ENCODE measurements at places on chromosomes 13 and 19.
A peak's percentile ranks its signal among the peaks of the same experiment; 100 is the strongest.

DNA sequence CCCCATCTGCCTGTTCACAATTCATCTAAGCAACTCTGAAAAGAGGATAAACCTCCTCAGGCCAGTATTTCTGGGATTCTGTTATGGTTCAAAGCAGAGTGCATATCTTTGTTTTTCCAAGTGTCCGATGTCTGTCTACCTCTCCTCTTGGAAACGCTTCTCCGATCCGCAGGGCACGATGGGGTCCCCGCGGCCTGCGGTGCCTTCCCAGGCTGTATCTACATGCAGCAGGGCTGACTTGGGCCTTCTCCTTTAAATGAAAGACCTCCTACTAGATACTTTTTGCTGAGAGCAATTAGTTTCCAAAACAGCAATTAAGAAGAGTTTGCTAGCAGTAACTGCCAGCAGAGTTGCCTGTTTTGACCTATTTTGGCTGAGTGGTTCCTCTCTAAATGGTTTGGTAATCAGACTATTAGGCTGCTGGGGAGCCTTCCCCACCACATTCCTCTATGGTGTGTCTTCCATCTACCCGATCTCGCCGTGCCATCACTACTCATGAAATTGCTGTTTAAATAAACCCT is 23.5 kb downstream of the COL4A2 start:
- no peak overlapping the region for H3K4me3 ChIP-seq
- no peak overlapping the region for H3K27ac ChIP-seq
- peaks cover 13% of the 10 kb centered on the region for H3K4me1 ChIP-seq
- peaks cover 87% of the 10 kb centered on the region for H3K36me3 ChIP-seq

DNA sequence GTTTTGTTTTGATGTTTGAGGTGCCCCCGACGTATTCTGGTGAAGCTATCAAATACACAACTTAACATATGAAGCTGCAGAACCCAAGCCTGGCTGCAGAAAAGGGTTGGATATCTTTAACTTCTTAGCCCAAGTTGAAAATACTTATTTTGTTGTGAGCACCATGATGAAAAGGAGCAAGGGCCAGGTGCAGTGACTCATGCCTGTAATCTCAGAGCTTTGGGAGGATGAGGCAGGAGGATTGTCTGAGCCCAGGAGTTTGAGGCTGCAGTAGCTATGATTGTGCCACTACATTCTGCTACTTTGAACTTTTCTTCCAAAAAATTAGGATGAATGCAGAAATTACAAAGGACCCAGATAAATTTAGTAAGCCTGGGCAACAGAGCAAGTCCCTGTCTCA is 44.1 kb upstream of the UBE2L5 start:
- no peak overlapping the region for H3K4me3 ChIP-seq
- DNase-seq: no peak
- H3K27ac ChIP-seq: no peak overlapping the region
- no peaks in the 10 kb centered on the region for H3K36me3 ChIP-seq
- H3K4me1 ChIP-seq: no peaks in the 10 kb centered on the region
- no peaks in the 10 kb centered on the region for H3K27me3 ChIP-seq

GRCh38 chr19:14530506-14530905 is 1.1 kb downstream of the TECR start:
- H3K4me1 ChIP-seq: no peaks in the 10 kb centered on the region
- H3K36me3 ChIP-seq: no peaks in the 10 kb centered on the region
- peak overlapping the region; percentile 81 for H3K4me3 ChIP-seq

- no peaks in the 10 kb centered on the region for H3K4me1 ChIP-seq
- H3K27me3 ChIP-seq: no peaks in the 10 kb centered on the region
- H3K4me3 ChIP-seq: no peak overlapping the region
- DNase-seq: peak; percentile 20
These were observed 59.3 kb downstream of the PEPD start for GRCh38 chr19:33462112-33462791.

GRCh38 chr19:18161636-18162002 is 8.7 kb downstream of the PIK3R2 start:
- H3K27ac ChIP-seq: no peak overlapping the region
- no peaks in the 10 kb centered on the region for H3K27me3 ChIP-seq
- H3K4me3 ChIP-seq: no peak overlapping the region

GRCh38 chr13:48804821-48805601 is 151.3 kb downstream of the CYSLTR2 start:
- H3K36me3 ChIP-seq: no peaks in the 10 kb centered on the region
- no peak overlapping the region for H3K27ac ChIP-seq
- no peak overlapping the region for H3K4me3 ChIP-seq
- no peaks in the 10 kb centered on the region for H3K4me1 ChIP-seq

GRCh38 chr19:801030-801860 is 4.0 kb downstream of the PTBP1 start:
- no peaks in the 10 kb centered on the region for H3K27me3 ChIP-seq
- H3K4me3 ChIP-seq: peak overlapping the region; percentile 93
- peaks cover 27% of the 10 kb centered on the region for H3K4me1 ChIP-seq
- H3K36me3 ChIP-seq: peaks cover 70% of the 10 kb centered on the region

- H3K27me3 ChIP-seq: no peaks in the 10 kb centered on the region
- DNase-seq: no peak
- H3K36me3 ChIP-seq: no peaks in the 10 kb centered on the region
- no peaks in the 10 kb centered on the region for H3K4me1 ChIP-seq
These were observed 1459.5 kb upstream of the PCDH20 start for GRCh38 chr13:62875118-62875640.

DNA sequence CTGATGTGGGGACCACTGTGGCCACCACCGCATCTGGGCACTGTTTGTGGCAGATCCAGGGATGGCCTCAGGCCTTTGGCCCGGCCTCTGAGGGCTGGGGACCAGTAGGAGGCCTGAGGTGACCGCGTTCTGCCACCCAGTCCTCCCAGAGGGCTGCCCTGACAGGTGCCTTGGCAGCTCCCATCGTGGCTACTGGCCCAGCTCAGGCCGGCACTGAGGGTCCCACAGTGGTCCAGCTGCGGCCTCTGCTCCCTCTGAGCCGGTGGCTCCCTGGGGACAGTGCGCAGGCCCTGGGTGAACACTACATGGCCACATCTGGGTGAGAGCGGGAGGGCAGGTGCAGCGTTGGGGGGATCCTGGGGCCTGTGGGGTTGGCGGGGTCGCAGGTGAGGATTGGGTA is 61.9 kb downstream of the KDM4B start:
- H3K4me1 ChIP-seq: no peaks in the 10 kb centered on the region
- H3K27me3 ChIP-seq: no peaks in the 10 kb centered on the region
- H3K27ac ChIP-seq: peak overlapping the region; percentile 0
- H3K36me3 ChIP-seq: peaks cover 23% of the 10 kb centered on the region
- DNase-seq: no peak

DNA sequence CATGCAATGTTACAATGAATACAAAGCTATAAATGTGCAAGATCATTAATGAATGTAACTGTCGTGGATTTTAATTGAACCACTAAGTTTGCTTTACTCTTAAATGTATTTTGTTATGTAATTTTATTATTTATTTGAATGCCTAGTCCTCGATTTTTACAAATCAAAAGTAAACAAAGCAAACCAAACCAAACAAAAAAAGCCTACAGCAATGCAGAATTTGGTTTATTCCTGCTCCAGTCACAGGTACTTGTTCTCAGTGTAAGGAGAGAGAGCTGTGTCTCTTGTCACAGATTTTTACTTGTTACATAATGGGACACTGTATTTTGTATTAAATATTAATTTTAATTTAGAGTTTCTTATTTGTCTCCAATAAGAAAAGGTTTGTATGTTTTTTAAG is 584.3 kb upstream of the SLITRK6 start:
- H3K4me3 ChIP-seq: no peak overlapping the region
- H3K36me3 ChIP-seq: no peaks in the 10 kb centered on the region
- H3K4me1 ChIP-seq: no peaks in the 10 kb centered on the region
- no peaks in the 10 kb centered on the region for H3K27me3 ChIP-seq
- no peak overlapping the region for H3K27ac ChIP-seq

DNA sequence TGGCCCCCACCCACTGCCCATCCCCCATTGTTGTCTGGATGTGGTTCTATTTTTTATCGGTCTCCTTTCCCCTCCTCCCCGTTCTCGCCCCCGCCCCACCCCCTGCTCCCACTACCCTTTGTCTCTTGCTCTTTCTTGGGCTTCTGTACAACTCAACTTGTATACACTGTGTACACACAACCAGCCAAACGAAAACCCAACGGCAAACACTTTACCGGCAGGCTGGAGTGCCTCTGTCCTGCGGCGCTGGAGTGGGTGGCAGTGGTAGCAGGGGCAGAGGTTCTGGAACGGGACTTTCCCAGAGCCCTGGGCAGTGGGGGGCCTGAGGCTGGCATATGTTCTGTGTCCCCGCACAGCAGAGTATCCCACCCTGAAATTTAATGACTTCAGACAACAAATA is 13.7 kb downstream of the RRAS start:
- H3K4me3 ChIP-seq: no peak overlapping the region
- no peak for DNase-seq
- no peaks in the 10 kb centered on the region for H3K27me3 ChIP-seq
- H3K36me3 ChIP-seq: peaks cover 59% of the 10 kb centered on the region

DNA sequence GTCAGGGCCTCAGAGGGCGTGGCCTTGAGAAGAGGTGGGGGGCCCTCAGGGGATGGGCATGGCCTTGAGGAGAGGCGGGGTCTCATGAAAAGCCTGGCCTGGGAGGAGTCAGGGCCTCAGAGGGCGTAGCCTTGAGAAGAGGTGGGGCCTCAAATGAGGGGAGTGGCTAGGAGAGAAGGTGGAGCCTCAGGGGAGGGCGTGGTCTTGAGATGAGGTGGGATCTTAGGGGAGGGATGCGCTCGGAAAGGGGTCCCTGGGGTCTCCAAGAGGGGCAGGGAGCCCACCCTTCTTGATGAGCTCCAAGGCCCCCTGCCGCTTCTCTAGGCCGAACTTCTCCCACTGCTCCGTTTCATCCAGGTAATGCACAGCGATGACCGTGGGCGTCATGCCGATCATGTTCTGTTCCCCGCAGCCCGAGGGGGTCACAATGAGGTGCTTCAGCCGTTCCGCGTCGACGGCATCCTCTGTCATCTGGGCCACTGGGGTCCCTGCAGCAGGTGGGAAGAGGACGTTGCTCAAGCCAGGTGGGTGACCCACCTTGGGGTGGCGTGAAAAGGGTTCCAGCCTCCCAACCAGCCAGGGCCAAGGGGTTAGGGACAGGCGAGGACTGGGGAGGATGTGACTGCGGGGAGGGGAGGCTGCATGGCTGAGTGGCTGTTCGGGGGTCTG is 24.3 kb upstream of the TNFSF14 start:
- H3K36me3 ChIP-seq: no peaks in the 10 kb centered on the region
- H3K27me3 ChIP-seq: no peaks in the 10 kb centered on the region
- no peak overlapping the region for H3K27ac ChIP-seq
- no peak for DNase-seq

DNA sequence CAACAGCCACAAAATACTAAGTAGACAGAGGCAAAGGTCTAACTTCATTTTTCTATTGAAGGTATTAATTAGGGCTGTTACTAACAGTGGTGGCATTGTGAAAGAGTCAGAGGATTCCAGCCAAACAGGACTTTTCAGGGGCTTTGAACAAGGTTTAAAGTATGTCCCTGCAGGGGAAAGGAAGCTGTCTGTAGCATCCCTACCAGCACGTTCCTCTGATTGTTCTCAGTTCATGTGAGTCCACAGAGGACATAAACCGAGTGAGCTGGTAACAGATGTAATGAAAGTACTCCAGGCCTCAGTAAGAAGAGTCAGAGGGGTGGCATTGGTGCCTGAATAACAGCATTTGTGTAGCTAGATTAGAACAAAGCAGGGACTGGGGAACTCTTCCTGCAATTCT is 15.3 kb upstream of the SPATA13 start:
- H3K4me1 ChIP-seq: peaks cover 11% of the 10 kb centered on the region
- H3K27ac ChIP-seq: no peak overlapping the region
- DNase-seq: no peak
- no peaks in the 10 kb centered on the region for H3K27me3 ChIP-seq
- no peaks in the 10 kb centered on the region for H3K36me3 ChIP-seq

- H3K4me1 ChIP-seq: no peaks in the 10 kb centered on the region
- no peak overlapping the region for H3K4me3 ChIP-seq
- no peaks in the 10 kb centered on the region for H3K36me3 ChIP-seq
These were observed 169.4 kb upstream of the MYO16 start for GRCh38 chr13:108460043-108460442.

- no peak overlapping the region for H3K27ac ChIP-seq
- no peaks in the 10 kb centered on the region for H3K4me1 ChIP-seq
- H3K4me3 ChIP-seq: no peak overlapping the region
- H3K27me3 ChIP-seq: no peaks in the 10 kb centered on the region
- no peaks in the 10 kb centered on the region for H3K36me3 ChIP-seq
- DNase-seq: peak; percentile 93
These were observed 22.3 kb upstream of the TFDP1 start for GRCh38 chr13:113562085-113562749.

- peak overlapping the region; percentile 31 for H3K4me3 ChIP-seq
- H3K4me1 ChIP-seq: peaks cover 28% of the 10 kb centered on the region
- no peak overlapping the region for H3K27ac ChIP-seq
- peak; percentile 69 for DNase-seq
- H3K27me3 ChIP-seq: no peaks in the 10 kb centered on the region
These were observed 460.5 kb downstream of the COG6 start for GRCh38 chr13:40116008-40116407.

GRCh38 chr13:46996316-46997030 is 99.6 kb upstream of the HTR2A start:
- H3K36me3 ChIP-seq: no peaks in the 10 kb centered on the region
- DNase-seq: no peak
- H3K4me3 ChIP-seq: no peak overlapping the region

GRCh38 chr13:45454204-45454603 is 10.5 kb upstream of the COG3 start:
- H3K27ac ChIP-seq: no peak overlapping the region
- H3K36me3 ChIP-seq: no peaks in the 10 kb centered on the region

DNA sequence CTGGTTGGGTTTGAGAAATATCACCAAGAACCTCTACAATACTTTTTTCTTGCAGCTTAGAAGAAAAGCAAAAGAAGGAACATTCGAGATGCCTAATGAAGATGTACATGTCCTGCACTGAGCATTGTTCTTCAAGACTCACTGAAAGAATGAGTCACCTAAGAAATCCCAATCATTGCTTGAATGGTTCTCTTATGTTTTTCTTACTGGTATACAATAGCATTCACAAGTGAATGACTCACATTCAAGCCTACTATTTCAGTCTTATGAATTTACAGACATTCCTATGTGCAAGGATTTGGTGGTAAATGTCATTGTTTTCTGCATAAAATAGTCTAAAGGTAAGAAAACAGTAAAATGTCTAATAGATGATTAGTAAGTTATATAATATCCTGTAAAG is 594.6 kb downstream of the PCDH9 start:
- no peaks in the 10 kb centered on the region for H3K27me3 ChIP-seq
- DNase-seq: no peak
- no peaks in the 10 kb centered on the region for H3K36me3 ChIP-seq
- H3K4me1 ChIP-seq: no peaks in the 10 kb centered on the region
- no peak overlapping the region for H3K27ac ChIP-seq
- no peak overlapping the region for H3K4me3 ChIP-seq
